Melanocyte of skin (primary cell): ENCODE measurements at places on chromosomes 4 and X. TPM values are rescaled to one million over a fixed set of nuclear protein-coding genes. Genes with fewer than 3 reads are reported as not detected.

Gene DKK2
- total RNA-seq, result 1.8 and 2.8 TPM in 2 replicates

Gene PNMA5
- total RNA-seq, result not detected in 2 replicates

Gene ARX
- not detected in 2 replicates for total RNA-seq

Gene ARMCX5
- 23.4 and 34.0 TPM in 2 replicates for total RNA-seq

Gene MSMO1
- total RNA-seq, result 264 and 425 TPM in 2 replicates

Gene ETFDH
- 25.5 and 29.8 TPM in 2 replicates for total RNA-seq

Gene LONRF3
- 4.8 and 5.0 TPM in 2 replicates for total RNA-seq

Gene SPON2
- 42.0 and 66.9 TPM in 2 replicates for total RNA-seq
